Uterus (tissue), 4 donors: ENCODE measurements at places on chromosomes 3 and 15. TPM values are rescaled to one million over a fixed set of nuclear protein-coding genes. Genes with fewer than 3 reads are reported as not detected.

GRCh38 chr15:65056868-65057548 lies 10.8 kb downstream of the RASL12 start:
- no peaks in the 10 kb centered on the region for H3K36me3 ChIP-seq
- no peak overlapping the region for H3K27ac ChIP-seq
- H3K4me3 ChIP-seq, result no peak overlapping the region
- DNase-seq, result no peak

DNA sequence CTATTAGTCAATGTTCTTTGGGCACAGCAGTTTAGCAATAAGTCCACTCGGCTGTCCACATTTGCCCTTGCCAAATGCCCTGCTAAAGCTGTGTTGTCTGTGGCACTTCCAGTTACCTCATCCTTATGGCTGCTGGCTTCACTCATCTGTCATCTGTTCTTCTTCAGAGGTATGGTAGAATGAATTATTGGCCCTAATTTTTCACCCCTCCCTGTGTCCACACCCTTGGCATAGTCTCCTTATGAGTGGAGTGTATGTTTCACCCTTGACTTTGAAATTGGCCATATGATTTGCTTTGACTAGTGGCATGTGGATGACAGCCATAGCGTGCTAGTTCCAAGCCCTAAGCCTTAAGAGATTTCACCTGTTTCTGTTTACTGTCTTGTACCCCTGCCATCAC lies 72.1 kb upstream of the EPHB1 start:
- H3K36me3 ChIP-seq, result no peaks in the 10 kb centered on the region
- H3K4me3 ChIP-seq, result no peak overlapping the region
- H3K27me3 ChIP-seq, result no peaks in the 10 kb centered on the region
- no peak for DNase-seq

- DNase-seq, result no peak
- no peak overlapping the region for H3K4me3 ChIP-seq
- no peak overlapping the region for H3K27ac ChIP-seq
These were observed 185.2 kb downstream of the KLF13 start for GRCh38 chr15:31511707-31512310.

DNA sequence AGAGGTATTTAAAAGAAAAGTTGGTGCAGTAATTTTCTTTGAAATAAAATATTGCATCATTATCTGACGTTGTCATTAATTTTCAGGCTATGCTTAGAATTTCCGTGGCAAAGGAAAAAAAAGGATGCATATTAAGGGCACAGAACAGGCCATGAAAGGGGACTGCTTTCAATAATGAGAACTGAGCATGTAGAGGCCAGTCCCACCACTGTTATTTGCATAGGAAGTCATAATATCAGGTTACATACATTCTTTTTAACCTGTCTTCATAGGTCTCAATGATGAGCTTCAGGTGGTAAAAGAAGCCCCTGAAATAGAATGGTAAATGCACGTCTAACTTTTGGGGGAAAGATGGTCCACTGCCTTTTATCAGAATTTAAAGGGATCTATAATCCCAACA lies 272.1 kb upstream of the ALCAM start:
- H3K27ac ChIP-seq, result no peak overlapping the region
- no peaks in the 10 kb centered on the region for H3K4me1 ChIP-seq
- H3K27me3 ChIP-seq, result no peaks in the 10 kb centered on the region
- H3K36me3 ChIP-seq, result no peaks in the 10 kb centered on the region
- DNase-seq, result no peak

- no peaks in the 10 kb centered on the region for H3K27me3 ChIP-seq
- DNase-seq, result peak; percentile 89
- peak overlapping the region; percentile 33 for H3K27ac ChIP-seq
- no peaks in the 10 kb centered on the region for H3K4me1 ChIP-seq
- H3K4me3 ChIP-seq, result no peak overlapping the region
These were observed 81.5 kb downstream of the CPN2 start for GRCh38 chr3:194269610-194270145.

- no peak overlapping the region for H3K27ac ChIP-seq
- H3K4me1 ChIP-seq, result no peaks in the 10 kb centered on the region
- H3K4me3 ChIP-seq, result no peak overlapping the region
- DNase-seq, result peak; percentile 4
These were observed 15.7 kb downstream of the CHST13 start for GRCh38 chr3:126539558-126540250.

DNA sequence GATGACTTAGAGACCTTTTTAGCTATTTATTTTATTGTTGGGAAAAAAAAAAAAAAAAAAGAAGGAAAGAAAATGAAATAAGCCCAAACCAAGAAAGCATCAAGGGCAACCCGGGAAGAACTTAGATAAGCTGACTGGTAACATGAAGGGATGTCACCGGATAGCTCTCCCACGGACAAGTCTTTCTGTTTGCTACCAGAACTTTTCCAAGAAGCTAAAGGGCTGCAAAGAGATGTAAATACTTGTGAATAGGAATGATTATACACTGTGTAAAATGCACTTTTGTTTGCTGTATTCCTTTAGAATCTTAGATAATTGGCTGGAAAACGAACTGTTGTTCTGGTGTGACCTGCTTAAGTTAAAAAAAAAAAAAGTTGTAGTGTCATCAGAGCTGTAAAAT lies 2.8 kb downstream of the FOXB1 start:
- H3K27ac ChIP-seq, result no peak overlapping the region
- H3K4me1 ChIP-seq, result no peaks in the 10 kb centered on the region
- peaks cover 16% of the 10 kb centered on the region for H3K27me3 ChIP-seq
- no peaks in the 10 kb centered on the region for H3K36me3 ChIP-seq
- no peak overlapping the region for H3K4me3 ChIP-seq
- DNase-seq, result no peak

GRCh38 chr3:186530415-186530814 lies 13.8 kb downstream of the CRYGS start:
- no peak for DNase-seq
- H3K4me1 ChIP-seq, result no peaks in the 10 kb centered on the region
- H3K36me3 ChIP-seq, result no peaks in the 10 kb centered on the region
- H3K27ac ChIP-seq, result no peak overlapping the region
- H3K4me3 ChIP-seq, result no peak overlapping the region

DNA sequence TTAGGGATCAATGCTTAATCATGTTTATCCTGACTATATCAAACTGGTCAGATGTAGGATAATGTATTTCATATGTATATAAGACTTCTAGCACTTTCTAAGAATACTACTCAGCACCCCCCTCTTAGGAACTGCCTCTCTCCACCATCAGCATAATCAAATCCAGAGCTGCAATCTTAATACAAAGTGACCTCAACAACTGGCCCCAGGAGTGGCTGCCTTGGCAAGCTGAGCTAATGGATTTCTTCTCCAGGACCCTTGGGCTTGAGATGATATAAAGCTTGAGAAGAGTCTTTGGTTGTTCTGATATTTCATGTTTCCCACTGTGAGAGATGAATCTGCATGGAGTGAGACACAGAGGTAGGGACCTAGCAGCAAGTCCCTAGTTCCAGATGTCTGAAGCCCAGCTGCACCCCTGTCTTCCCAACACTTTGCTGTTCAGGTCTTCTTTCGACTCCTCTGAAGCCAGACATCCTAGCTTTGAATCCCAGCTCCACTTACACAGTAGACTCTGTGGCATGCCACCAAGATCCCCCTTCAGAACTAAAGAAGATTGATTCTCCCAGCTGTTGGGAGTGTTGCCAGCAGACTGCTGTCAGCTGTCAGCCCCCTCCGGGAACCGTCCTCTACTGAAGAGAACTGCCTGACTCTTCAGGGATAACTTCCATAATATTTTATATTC lies 309.3 kb upstream of the UBE2E2 start:
- no peak overlapping the region for H3K4me3 ChIP-seq
- H3K27ac ChIP-seq, result peak overlapping the region; percentile 51
- H3K27me3 ChIP-seq, result no peaks in the 10 kb centered on the region

GRCh38 chr15:42154212-42154941 lies 2.1 kb downstream of the PLA2G4F start:
- H3K4me1 ChIP-seq, result no peaks in the 10 kb centered on the region
- no peaks in the 10 kb centered on the region for H3K27me3 ChIP-seq
- no peaks in the 10 kb centered on the region for H3K36me3 ChIP-seq
- DNase-seq, result no peak
- no peak overlapping the region for H3K4me3 ChIP-seq

GRCh38 chr3:98779541-98780335 lies 16.6 kb downstream of the ST3GAL6 start:
- H3K4me3 ChIP-seq, result no peak overlapping the region
- H3K4me1 ChIP-seq, result no peaks in the 10 kb centered on the region
- peak overlapping the region; percentile 8 for H3K27ac ChIP-seq
- H3K36me3 ChIP-seq, result no peaks in the 10 kb centered on the region

DNA sequence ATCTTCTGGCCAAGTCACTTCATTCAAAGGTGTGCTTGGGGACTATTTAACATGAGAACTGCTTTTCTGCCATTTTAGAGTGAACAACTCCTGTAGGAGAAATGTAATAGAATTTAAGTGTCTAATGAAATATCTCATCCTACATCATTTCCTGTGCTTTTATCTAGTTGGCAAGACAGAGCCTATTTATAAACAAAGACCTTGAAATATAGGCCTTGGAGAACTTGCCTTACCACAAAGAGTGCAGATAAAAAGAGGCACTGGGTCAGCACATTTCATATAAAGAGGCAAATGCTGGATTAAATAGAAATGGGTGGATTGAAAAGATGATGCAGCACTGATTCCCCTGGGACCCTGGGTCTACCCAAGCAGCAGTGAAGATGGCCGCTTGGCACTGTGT lies 278.0 kb downstream of the SUCLG2 start:
- H3K27ac ChIP-seq, result no peak overlapping the region
- H3K4me3 ChIP-seq, result no peak overlapping the region
- no peak for DNase-seq
- no peaks in the 10 kb centered on the region for H3K4me1 ChIP-seq
- no peaks in the 10 kb centered on the region for H3K27me3 ChIP-seq
- H3K36me3 ChIP-seq, result no peaks in the 10 kb centered on the region

DNA sequence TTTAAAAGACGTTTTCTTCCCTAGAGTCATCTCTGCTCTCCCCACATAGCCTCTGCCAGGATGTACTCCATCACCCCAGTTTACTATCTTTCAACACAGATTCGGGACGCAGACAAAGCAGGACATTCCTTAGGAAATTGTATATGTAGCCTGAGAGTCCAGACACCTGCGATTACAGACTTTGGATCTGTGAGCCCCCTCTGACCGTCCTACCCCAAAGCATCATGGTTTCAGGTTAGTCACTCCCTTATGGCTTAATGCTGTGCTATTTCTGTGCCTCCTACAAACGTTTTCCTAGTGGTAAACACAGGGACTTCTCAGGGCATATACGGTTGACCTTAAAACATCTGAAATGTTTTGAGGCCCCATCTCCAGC lies 234.0 kb upstream of the BHLHE40 start:
- H3K36me3 ChIP-seq, result no peaks in the 10 kb centered on the region
- H3K27me3 ChIP-seq, result no peaks in the 10 kb centered on the region
- no peak overlapping the region for H3K4me3 ChIP-seq
- peak overlapping the region; percentile 94 for H3K27ac ChIP-seq

GRCh38 chr15:71114066-71114680 lies 1.1 kb upstream of the THSD4 start:
- no peak for DNase-seq
- no peaks in the 10 kb centered on the region for H3K36me3 ChIP-seq
- no peaks in the 10 kb centered on the region for H3K4me1 ChIP-seq
- H3K27ac ChIP-seq, result peak overlapping the region; percentile 90

Gene SH3GL3
- total RNA-seq, result 11.8 TPM

Gene CPEB1
- total RNA-seq, result 0.77 TPM

Gene CHL1
- 20.3 TPM for total RNA-seq

Gene KY
- total RNA-seq, result not detected

Gene SPTSSB
- 1.5 TPM for total RNA-seq

Gene MINAR1
- 2.9 TPM for total RNA-seq

Gene PAQR5
- 0.28 TPM for total RNA-seq

Gene GOLGA8T
- not detected for total RNA-seq

Gene AADAC
- not detected for total RNA-seq
